ENCODE measurements at places on chromosomes 3 and 15.

DNA sequence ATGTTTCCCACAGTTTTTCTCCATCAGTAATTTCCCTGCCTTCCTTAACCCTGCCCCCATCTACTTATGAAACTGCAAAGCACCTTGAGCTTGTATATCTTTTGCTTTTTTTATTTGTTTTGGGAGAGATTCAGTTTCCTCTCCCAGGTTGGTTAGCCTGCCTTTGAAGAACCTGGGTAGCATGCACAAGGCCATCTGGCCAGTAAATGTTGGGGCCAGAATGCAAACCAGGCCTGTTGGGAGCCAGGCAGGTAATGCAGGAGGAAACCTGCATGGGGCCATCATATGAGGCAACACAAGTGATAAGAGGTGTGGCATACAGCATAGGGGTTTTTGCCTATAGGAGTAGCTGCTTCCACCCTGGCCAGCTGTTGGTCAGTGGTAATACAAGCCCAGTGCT, 17.7 kb downstream of the SYNPR start:
- DNase-seq, result no peak

GRCh38 chr15:31161951-31162350, 60.4 kb upstream of the TRPM1 start:
- DNase-seq, result no peak

DNA sequence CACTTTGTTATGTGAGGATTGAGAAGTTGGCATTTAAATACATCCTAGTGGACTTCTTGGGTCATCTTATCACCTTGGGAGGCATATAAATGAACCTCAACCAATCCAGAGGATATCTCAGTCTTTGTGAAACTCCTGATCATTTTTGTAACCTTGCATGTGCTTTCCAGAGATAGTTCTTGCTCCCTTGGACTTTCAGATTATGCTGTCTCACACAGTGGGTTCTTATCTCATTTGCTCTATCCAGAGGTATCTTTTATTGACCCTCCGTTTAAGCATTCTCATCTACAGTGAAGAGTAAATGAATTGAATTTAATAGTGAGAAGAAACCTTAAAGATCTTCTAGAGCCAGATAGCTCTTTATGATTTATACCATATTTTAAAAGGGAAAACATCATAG, 10.4 kb downstream of the ARMC8 start:
- DNase-seq, result no peak

GRCh38 chr3:99175276-99175812, 273.8 kb upstream of the DCBLD2 start:
- no peak for DNase-seq

- no peak for DNase-seq
These were observed 32.6 kb downstream of the TLE3 start for GRCh38 chr15:70065006-70065722.

- DNase-seq, result no peak
These were observed 89.2 kb downstream of the RBMS3 start for GRCh38 chr3:29370021-29370420.

- no peak for DNase-seq
These were observed 1196.3 kb downstream of the ROBO1 start for GRCh38 chr3:78571486-78571885.

DNA sequence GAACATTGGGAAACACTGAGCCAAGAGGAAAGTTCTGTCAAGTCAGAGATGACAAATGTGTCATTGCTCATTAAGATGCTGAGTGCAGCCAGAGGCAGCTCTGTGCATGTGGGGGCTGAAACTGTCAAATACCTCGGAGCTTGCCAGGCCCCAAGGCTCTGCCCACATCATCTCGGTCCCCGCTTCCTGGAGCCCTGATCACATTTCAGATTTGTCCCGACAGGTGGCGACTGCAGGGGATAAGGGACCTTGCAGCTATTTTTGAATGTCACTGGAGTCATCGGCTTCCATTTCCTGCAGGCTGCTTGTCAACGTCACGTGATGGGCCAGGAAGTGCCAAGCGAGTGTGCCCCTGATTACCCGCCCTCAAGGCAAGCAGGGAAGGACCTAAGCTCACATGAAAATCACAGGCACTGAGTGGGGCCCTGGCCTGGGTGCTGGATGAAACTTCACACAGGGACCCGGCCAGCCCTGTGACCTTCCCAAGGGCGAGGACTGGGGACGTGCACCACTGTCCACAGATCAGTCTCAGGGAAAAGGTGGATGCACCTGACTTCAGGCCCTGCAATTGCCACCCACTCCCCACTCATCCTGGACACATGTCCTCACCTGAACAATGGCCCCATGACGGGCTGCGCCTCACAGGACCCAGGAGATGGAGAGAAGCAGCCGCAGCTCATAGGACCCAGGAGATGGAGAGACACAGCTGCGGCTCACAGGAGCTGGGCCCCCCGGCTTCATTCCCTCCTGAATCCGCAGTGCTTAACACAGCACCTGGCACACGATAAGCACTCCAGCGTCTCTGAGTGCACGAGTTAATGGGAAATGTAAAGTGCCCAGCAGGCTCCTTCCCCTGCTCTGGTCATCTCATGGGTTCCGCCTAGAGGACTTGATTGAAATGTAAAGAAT, 73.4 kb downstream of the NUP210 start:
- DNase-seq, result peak; percentile 49

DNA sequence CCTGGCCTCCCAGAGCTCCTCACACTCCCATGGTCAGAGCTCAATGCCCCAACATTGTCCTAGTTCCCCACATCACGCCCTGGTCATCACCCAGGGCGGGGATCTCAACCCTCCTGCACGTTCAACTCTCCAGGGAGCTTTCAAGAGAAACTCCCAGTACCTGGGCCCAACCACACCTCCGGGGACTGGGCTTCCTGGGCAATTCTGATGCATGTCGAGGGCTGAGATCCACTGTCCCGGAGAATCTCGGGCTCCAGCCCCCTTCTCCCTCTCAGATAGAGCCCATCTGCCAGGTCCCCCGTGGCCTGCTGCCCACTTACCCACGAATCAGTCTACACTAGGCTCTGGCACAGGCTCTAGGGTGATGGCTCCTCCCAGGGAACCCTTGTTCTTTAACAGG, 39.2 kb downstream of the UMPS start:
- no peak for DNase-seq

DNA sequence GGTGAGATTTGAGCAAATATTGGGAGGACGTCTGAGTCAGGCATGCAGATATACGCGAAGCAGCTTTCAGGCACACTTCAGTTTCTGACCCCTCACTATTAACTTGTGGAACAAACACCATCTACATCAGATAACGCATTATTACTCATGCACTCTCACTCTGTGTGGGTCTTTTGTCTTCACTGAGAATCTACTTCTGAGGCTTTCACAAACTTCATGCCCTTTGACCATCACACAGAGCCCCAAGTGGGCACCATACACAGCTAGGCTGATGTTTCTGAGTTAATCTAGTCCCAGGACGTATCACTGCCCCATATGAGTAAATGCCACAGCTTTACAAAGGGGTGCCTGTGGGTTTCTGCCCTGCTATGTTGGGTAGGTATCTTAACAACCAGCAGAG, 39.6 kb upstream of the IP6K2 start:
- DNase-seq, result no peak

DNA sequence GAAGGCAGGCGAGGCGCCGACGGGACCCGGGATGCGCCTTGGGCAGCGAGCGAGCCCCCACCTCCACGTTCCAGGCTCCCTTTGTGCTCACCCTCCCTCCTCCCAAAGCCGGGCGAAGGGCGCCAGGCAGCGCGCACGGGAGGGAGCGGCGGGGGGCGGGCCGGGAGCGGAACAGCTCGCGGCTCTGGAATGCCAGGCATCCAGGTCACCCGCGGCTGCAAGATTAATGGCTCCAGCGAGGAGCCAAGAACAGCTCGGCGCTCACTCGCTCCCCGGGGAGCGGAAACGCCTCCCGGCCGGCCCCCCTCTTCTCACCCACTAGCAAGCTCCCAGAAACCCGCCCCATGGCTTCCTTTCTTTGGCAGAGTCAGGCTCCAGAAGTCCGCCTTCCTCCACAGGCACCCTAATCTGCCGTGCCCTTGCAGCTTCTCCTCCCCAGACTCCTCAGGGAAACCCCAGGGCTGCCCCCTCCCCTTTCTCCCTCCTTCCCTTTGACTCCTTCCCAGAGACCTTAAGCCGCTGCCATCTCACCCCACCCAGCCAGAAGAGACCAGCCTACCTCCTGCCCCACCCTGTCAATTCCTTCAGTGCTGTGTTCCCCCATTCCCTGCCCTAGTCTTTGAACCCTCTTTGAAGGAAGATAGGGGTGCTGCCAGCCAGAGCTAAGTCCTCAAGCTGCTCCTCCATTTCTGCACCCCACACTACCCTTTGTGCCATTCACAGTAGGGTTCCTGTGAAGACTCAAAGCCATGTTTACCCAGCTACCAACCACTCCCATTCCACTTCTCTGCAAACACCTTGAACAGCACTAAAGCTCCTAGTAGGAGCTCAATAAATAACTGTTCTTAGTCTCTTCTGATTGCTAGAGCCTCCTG, 9.9 kb downstream of the AMOTL2 start:
- DNase-seq, result no peak

DNA sequence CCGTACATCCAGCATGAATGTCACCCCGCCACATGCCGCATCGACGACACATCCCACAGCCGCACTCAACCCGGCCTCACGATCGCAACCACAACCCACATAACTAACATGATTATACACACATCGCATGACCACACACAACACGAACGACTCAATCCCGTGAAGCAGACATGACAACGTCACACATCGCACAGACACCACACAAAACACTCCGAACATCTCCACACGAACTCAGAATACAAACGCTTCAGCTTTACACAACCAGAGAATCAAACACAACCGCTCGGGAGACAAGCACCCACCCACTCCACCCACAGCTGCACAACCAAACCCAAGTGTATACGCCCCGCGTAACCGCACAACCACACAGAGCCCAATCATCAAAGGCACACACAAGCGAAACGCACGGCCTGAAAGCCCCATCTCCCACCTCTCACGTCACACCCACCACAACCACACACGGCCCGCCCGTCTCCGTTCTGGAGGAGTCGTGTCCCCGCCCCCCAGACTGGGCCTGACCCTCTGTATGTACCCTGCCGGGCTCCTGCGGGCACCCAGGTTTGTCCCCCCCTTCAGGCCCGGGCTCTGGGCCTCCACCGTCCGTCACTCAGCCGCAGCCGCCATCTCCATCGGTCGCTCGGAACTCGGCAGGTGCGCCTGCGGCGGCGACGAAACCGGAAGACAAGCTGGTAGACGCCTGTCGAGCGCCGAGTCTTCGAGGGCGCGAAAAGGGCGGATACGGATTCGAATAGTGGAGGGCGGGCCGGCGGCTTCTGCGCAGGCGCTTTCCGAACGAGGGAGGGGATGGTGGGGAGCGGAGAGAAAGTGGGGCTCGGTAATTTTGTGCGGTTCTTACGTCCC, at the start of gene RBSN:
RBSN (minus strand) TSS at position 646 of the 861 bp plus-strand sequence. CDS start 3,028 bp downstream, outside the sequence.
- DNase-seq, result peak; percentile 90

GRCh38 chr15:52243697-52244555, 51.7 kb downstream of the MYO5C start:
- DNase-seq, result no peak

- no peak for DNase-seq
These were observed 12.7 kb downstream of the PLXND1 start for GRCh38 chr3:129593595-129594339.

- no peak for DNase-seq
These were observed 334.9 kb downstream of the NEK10 start for GRCh38 chr3:27034255-27034654.

GRCh38 chr3:152026033-152026556, 152.7 kb downstream of the SUCNR1 start:
- DNase-seq, result no peak

GRCh38 chr3:106120356-106120755, 251.5 kb upstream of the CBLB start:
- DNase-seq, result no peak

DNA sequence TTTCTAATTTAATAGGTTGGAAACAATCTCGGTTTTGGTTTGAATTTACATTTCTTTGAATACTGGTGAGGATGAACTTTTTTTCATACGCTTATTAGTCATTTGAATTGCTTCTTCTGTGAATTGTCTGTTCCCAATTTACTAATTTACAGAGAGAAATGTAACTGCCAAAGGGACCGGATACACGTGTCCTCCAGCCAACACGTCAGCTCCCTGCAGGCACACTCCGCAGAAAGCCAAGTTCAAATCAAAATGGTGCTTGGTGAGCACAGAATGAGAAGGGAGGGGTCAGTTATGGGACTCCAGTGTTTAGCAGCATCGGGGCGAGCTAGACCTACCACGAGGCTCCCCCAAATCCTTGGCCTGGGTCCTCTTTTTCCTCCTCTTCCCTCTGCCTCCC, 10.8 kb upstream of the TSEN2 start:
- DNase-seq, result no peak

- DNase-seq, result no peak
These were observed 125.7 kb downstream of the TCF12 start for GRCh38 chr15:57044072-57044702.

DNA sequence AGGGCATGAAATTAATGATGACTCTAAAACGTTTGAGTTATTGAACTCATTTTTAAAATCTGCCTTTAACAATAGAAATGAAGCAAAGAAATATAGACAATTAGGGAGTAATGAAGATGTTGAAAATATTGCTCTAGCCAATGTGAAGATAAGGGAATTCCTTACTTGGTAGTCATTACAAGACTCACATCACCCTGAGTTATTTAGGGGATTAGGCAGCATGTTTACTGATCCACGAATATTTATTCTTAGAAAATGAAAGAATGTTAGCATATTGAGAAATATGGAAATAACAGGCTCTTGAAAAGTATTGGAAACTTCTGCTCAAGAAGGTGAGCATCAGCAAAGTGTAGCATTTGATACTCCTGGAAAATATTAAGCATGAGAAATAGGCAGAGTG, 398.1 kb upstream of the ARPP21 start:
- no peak for DNase-seq

DNA sequence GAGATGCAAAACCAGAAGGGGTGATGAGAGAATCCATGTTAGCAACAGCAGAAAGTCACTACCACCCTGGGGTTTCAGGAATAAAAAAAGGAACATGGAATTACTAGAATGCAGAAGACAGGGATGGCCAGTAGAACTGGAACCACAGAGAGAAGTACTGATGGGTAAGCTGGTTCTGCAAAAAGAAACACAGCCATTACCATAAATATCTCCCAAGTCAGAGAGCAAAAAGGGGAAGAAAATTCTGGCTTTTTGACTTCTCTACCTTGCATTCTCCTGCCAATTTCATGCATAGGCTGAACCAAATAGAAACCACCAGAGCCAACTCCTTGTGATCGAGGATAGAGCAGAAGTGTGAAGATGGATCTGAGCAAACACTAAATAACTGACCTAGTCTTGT, 550.4 kb upstream of the NAALADL2 start:
- no peak for DNase-seq
